ENCODE measurements at places on chromosomes 7 and 10.

DNA sequence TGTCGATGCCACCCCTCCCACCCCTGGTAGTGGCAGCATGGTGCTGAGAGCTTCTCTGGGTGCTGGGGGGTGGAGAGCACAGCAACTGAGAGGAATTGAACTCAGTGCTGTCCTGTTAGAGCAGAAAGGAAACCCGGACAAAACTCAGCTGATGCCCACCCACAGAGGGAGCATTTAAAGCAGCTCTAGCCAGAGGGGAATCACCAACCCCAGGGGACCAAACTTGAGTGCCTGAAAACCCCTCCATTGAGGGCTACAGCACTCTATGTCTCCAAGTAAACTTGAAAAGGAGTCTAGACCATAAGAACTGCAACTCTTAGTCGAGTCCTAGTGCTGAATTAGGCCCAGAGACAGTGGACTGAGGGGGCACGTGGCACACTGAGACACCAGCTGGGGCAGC is 16.8 kb upstream of the FOXI2 start:
- DNase-seq, result no peak

DNA sequence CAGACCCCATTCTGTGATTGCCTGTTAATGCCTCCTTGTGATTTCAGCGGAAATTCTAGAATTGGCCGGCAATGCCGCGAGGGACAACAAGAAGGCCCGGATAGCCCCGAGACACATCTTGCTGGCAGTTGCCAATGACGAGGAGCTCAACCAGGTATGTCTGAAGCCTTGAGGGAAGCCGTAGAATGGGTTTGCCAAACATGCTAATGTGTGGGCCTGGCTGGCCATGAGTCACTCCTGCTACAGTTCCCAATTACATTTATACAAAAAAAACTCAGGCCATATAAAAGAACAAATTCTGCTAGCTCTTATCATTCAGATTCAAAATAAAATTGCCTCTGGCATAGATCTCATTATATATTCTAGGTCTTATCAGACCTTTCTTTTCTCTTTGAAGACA is 37.4 kb downstream of the MACROH2A2 start:
- no peak for DNase-seq

- DNase-seq, result no peak
These were observed 59.1 kb downstream of the FRMD4A start for GRCh38 chr10:14271621-14272020.

GRCh38 chr10:126595160-126595559 is 75.3 kb downstream of the C10orf90 start:
- no peak for DNase-seq

DNA sequence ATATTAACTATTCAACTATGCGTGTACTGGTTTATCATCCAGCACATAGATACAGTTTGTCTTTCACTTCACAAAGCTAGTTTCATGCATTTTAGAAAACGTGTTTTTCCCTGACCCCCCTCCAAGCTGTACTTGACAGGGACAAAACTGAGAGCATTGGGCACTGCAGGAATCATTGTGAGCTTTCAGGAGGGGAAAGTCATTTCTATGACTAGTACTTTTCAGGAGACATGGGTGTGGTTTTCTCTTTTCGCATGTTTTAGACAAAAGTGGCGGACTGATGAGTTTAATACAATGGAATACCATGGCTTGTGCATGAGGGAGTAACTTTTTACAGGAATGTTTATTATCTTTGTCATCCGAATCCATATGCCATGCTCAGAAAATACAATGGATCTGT is 42.7 kb downstream of the NRG3 start:
- no peak for DNase-seq

GRCh38 chr7:30136117-30136731 is 1.4 kb downstream of the MTURN start:
- DNase-seq, result no peak

DNA sequence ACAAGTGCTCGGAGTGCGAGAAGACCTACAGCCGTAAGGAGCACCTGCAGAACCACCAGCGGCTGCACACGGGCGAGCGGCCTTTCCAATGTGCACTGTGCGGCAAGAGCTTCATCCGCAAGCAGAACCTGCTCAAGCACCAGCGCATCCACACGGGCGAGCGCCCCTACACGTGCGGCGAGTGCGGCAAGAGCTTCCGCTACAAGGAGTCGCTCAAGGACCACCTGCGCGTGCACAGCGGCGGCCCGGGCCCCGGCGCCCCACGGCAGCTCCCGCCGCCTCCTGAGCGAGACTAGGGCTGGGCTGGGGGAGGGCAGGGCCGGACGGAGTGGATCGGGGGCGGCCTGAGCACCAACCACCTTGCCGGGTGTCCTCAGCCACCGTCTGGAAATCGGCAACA is 15.1 kb upstream of the ZNF212 start:
- DNase-seq, result no peak

GRCh38 chr7:4006687-4007086 is 675.4 kb upstream of the FOXK1 start:
- no peak for DNase-seq

DNA sequence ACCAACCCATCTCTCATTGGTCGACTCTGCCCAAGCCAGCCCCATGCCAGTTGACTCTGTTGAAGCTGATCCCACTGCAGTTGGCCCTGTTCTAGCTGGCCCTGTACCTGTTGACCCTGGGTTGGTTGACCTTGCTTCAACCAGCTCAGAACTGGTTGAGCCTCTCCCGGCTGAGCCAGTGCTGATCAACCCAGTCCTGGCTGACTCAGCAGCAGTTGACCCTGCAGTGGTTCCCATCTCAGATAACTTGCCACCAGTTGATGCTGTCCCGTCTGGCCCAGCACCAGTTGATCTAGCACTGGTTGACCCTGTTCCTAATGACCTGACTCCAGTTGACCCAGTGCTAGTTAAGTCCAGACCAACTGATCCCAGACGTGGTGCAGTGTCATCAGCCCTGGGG is 7.4 kb downstream of the PPRC1 start:
- no peak for DNase-seq

DNA sequence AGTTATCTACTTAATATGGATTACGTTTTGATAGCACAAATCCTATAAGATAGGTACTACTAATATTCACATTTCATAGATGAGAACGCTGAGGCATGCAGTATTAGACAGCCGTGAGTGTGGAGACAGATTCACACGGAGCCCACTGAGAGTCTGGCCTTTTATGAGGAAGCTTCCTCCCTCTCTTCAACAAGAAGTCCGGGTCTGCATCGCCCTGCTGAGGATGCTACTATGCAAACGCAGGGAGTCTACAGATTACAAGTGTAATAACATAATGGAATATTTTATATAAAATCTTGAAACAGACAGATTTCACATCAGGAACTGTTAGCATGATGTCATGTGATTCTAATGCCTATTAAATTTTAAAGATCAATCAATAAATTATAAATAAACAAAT is 255.9 kb upstream of the GLI3 start:
- no peak for DNase-seq

DNA sequence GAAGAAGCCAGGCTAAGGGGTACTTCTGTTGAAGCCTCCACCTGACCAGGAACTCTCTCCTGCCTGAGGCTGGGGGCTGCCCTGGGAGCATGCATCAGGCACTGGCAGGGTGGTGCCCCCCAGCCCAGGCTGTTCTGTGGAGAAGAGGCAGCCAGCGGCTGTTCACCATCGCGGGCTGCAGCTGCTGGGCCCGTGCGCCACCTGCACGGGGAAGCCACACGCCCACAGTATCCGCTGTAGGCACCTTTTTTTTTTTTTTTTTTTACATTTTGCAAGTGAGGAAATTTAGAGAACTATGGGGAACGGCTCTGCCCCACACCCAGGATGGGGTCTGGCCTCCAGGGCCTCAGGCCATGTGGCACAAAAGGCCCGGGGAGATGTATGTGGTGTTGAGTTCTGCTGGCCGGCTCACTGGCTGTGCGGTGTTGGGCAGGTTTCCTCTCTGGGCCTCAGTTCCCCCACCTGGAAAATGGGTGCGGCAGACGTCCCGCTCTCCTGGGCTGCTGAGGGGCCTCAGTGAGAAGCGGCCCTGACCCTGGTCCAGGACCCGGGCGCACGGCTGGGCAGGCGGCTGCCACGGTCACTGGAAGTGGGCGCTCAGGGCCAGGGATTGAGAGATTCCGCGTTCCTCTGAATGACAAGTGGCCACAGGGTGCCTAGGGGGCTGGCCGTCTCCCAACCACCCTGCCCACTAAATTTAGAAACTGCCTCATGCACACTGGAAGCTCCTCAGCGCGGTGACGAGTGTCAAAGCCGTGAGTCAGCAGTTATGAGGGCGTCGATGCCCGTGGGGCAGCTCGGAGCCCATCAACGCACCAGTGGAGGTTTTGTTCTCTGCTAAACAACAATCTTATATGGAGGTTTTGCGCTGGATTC is 8.8 kb upstream of the INTS1 start:
- peak; percentile 92 for DNase-seq

GRCh38 chr7:94374721-94375566 is 19.8 kb upstream of the COL1A2 start:
- no peak for DNase-seq

DNA sequence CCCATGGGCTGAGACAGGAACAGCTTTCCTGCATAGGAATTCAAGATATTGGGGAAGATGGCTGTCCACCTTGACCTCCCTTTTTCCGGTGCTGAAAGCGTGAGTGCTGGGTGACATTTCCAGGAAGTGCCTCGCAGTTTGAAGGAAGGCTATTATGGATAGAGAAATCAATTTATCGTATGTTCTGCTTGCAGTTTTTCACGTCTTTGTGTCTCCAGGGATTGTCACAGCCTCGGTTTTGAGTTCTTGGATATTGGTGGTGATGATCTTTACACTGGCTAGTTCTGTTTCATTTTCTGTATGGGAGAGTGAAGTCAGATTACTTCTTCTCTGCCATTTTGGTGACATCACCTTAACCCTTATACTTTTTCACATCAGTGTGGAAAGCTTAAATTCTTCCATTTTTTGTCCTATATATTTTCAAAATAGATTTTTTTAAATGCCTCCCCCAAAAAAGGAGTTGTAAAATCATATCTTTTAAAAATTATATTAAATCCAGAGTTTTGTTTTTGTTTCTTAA is 102.5 kb upstream of the APBB1IP start:
- DNase-seq, result peak; percentile 37

DNA sequence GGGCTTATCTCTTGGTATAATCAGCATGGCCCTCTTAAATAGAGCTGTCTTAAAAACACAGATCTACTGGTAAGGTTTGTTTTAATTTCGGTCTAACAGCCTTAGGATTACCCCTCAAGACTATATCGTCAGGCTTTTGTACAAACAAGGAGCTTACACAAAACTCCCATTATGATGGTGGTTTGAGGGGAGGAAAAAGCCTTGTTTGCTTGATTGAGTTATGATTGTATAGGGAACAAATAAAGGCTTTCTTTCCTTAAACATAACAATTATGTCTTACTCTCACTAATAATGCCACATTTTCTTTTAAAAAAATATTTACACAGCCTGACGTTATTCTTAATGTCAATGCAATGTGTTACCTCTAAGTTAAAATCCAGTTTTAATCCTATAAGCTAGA is 188.8 kb upstream of the TCF7L2 start:
- DNase-seq, result no peak

DNA sequence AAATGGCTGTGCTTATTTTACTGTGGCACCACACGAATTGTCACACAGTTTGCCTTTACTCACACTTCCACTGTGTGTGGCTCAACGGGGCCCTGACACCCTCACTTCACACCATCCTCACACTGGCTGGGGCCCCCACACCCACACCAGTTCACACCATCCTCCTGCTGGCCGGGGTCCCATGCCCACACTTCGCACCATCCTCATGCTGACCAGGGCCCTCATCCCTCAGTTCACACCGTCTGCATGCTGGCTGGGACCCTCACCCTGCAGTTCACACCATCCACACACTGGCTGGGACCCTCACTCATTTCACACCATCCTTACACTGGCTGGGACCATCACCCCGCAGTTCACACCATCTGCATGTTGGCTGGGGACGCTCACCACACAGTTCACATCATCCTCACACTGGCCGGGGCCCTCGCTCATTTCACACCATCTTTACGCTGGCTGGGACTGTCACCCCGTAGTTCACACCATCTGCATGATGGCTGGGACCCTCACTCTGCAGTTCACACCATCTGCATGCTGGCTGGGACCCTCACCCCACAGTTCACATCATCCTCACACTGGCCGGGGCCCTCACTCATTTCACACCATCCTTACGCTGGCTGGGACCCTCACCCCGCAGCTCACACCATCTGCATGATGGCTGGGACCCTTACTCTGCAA is 36.0 kb downstream of the BRI3 start:
- no peak for DNase-seq

- DNase-seq, result no peak
These were observed 43.5 kb upstream of the ZMIZ1 start for GRCh38 chr10:79025199-79025832.
